Esophagus squamous epithelium (tissue), 5 donors: ENCODE measurements at places on chromosomes 6 and 20. TPM values are rescaled to one million over a fixed set of nuclear protein-coding genes. Genes with fewer than 3 reads are reported as not detected.

DNA sequence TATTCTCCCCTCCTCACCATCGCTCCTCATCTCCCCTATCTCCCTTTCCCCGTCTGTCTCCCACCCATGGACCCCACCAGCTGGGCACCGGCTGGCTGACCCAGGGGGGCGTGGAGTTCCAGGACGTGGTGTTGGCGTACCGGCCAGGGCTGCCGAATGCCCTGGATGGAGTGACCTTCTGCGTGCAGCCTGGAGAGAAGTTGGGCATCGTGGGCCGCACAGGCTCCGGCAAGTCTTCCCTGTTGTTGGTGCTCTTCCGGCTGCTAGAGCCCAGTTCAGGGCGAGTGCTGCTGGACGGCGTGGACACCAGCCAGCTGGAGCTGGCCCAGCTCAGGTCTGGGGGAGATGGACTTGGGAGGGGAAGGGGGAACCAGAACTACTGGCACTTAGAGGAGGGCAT lies 7.7 kb downstream of the DLK2 start:
- no peak for DNase-seq

Gene PLTP
- 248 TPM for total RNA-seq

DNA sequence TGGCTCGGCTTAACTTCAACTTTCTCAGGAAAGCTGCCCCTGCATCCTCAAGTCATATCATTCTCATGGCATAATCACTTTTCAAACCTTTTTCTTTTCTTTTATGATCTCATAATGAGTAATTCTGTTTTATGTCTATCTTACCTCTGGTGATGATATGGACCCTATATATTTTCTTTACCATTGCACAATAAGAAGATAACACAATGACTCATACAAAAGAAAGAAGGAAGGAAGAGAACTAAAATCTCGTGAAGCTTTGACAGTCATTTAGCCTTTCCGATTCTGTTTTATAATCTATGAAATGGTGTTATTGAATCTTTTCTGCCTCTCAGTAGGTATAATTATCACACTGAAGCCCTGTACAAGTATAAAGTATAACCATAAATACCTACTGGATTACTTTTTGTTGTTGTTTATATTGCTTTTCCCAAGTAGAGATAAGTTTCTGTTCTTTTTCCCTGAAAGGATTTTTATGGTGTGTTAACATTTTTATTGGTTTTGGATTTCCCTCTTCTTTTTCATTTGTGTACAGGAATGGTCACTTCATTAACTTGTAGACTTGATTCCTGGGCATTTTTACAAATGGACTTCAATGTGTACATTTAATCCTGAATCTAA lies 300.9 kb downstream of the LAMA2 start:
- no peak for DNase-seq

DNA sequence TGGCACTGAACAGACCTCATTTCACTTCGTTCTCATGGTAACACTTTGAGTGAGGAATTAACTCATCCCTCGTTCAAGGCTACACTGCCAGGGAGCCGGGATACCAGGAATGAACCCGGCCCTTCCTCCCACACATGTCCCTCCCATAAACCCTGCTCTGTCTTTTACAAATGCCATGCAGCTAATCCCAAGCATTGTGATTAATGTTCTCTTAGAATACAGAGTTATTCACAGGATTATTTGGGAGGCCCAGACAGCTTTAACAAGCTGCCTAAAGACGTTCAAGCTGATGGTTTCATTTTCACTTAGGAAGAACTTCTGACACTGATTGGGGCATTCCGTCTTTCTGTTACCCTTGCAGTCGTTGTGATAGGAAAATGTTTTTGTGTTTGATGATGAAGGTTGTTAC lies 42.5 kb upstream of the CD83 start:
- no peak for DNase-seq

DNA sequence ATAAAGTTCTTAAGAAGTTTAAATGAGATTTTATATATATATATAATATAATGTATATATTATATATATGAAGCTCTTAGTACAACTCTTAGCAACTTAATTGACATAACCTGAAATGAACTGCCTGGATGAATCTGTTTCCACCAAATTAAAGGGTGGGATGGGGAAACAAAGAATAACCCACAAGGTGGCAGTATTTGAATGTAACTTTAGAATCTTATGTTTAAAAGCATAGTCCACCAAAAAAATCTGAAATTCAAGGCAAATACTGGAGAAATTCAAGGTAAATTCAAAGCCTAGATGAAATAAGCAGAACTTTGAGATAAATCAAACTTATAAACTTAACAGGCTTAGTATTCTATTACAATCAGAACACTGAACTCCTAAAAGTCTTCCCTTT lies 4.4 kb upstream of the IBTK start:
- no peak for DNase-seq

Gene STK38
- total RNA-seq, result 26.5 TPM

- no peak for DNase-seq
These were observed 124.5 kb downstream of the TAF4 start for GRCh38 chr20:61940976-61941720.

DNA sequence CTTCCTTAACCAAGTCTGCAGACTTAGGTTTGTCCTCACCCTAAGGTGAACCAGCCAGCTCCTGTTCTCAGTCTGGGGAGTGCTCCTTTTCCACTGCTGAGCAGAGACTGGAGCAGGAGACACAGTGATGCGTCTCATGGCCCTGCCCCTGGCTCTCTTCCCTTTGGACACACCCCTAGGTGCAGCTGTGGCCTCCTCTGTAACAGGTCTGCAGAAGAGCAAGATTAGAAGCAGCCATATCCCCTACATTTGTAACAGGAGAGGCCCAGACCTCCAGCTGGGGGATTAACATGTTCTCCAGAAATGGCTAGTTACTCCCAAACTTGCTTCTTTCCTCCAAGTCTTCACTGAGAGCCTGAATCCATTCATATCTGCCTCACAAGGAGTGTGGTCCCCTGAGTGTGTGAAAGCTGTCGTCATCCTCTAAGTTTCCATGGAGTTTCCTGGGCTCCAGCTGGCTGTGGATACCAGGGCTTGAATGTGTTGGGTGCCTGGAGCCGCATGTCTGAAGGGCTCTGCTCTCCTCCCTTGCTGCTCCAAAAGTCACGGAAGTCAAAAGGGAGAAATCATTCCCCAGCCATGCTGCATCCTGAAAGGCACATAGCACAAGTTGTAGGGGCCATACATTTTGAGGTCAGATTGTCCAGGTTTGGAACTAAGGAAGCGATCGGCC lies 57.7 kb downstream of the PPP1R14C start:
- DNase-seq, result no peak
